ENCODE measurements at places on chromosomes 13 and 19.
A peak's percentile ranks its signal among the peaks of the same experiment; 100 is the strongest.

- no peak for DNase-seq
These were observed 10.4 kb downstream of the FCER2 start for GRCh38 chr19:7691497-7691896.

DNA sequence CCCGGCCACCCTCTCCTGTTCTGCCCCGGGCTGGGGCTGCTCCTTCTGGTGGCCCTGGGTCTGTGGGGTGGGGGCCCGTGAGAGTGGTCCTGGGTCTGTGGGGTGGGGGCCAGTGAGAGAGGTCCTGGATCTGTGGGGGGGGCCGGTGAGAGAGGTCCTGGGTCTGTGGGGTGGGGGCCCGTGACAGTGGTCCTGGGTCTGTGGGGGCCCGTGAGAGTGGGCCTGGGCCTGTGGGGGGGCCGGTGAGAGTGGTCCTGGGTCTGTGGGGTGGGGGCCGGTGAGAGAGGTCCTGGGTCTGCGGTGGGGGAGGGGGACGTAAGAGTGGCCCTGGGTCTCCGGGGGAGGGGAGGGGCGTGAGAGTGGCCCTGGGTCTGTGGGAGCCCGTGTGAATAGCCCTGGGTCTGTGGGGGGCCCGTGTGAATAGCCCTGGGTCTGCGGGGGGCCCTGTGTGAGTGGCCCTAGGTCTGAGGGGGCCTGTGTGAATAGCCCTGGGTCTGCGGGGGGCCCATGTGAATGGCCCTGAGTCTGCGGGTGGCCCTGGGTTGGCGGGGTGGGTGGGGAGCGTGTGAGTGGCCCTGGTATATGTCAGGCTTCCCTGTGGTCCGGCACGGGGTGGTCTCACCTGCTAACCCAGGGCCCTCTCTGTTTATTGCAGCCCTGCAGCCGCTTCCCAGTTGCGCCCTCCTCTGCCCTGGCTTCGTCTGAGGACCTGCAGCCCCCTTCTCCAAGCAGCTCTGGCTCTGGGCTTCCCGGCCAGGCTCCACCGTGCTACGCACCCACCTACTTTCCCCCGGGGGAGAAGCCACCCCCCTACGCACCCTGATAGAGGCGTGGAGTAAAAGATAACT, 52.3 kb downstream of the TMEM255B start:
- no peak for DNase-seq

DNA sequence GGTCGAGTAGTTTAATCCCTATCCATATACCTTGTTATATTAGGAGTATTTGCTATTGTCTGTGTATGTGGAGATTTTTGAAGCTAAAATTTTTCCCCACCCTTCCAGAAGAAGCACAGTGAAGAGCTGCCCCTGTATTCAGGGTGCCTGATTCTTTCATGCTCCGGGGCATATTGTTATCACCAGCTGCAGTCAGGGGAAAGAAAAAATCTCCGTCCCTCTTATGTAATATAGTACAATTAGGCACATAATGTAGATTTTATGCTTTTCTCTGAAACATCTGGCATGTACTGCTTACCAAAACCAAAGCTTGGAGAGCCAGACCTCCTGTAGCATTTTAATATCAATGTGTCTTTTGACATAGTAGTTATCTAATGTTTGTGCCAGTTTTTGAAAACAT, 214.9 kb upstream of the EDNRB start:
- DNase-seq, result no peak

DNA sequence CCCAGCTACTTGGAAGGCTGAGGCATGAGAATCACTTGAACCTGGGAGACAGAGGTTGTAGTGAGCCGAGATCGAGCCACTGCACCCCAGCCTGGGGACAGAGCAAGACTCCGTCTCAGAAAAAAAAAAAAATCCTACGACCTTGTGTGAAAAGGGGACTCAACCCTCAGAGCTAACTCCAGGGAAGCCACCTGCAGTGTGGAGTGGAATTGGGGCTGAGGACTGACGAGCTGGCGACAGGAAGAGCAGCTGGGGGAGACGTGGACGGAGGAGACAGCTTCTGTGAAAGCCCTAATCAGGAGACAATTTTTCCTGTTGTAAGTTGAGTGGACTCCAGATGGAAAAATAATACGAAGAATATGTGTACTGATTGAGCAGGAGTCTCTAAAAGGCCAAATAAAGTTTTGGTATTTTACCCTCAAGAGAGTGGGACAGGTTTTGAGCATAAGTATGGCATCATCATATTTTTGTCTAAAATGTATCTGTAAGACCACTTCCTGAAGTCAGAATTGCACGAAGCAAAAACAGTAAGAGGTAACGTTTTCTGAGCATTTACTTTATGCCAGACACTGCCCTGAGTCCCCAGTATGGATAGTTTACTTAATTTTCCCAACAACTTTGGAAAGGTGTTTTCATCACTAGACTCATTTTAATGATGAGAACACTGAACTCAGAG, 12.0 kb upstream of the LAIR1 start:
- DNase-seq, result no peak

- DNase-seq, result peak; percentile 26
These were observed 1.0 kb upstream of the ETFB start for GRCh38 chr19:51367255-51367564.

DNA sequence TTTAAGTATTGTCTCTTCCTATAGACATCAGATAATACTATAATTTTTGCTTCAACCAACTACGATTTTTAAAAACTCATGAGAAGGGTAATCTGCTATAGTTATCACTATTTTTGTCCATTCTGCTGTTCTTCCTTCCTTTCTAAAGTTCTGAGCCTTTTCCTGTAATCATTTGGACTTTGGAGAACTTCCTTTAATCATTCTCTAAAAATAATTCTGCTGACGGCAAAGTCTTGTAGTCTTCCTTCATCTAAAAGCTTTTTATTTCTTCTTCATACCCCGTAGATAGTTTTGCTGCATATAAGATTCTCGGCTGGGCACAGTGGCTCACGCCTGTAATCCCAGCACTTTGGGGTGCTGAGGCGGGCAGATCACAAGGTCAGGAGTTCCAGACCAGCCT, 5.1 kb upstream of the FCGBP start:
- DNase-seq, result no peak

DNA sequence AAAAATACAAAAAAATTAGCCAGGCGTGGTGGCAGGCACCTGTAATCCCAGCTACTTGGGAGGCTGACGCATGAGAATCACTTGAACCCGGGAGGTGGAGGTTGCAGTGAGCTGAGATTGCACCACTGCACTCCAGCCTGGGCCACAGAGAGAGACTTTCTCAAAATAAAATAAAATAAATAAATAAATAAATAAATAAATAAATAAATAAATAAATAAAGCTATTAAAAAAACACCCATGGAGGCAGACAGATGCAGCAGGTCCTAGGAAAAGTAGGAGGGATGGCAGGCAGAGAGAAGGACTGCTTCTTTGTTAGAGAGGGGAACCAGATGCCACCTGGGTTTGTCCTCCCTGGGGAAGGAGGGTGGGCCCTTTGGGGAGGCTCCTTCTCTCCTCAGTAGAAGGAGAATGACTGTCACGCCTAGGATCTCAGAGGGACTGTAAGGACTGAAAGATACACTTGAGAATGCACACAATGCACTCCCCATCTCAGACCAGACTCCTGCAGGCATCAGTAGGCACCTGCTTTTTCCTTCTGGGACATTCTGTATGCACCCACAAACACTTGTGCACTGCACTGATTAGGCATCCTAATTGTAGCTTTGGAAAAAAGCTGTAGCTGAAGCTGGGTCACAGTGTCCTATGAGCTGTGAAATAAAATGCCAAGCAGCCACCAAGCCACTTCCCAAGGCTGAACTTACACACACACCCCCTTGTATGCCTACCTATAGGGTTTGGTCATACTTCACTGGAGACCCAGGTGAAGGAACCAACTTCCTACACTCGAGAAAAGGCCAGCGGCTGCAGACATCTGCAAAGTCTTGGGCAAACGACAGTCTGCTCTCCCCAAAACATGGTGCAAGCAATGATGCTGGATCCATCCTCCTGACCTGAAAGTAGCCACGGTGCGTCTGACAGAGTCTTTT, 18.9 kb upstream of the SLC35E1 start:
- no peak for DNase-seq

- no peak for DNase-seq
These were observed 2009.6 kb downstream of the OLFM4 start for GRCh38 chr13:55038230-55038629.

GRCh38 chr19:811506-812048, 10.2 kb downstream of the PLPPR3 start:
- DNase-seq, result no peak

GRCh38 chr13:28723806-28724205, 5.0 kb upstream of the SLC46A3 start:
- no peak for DNase-seq

DNA sequence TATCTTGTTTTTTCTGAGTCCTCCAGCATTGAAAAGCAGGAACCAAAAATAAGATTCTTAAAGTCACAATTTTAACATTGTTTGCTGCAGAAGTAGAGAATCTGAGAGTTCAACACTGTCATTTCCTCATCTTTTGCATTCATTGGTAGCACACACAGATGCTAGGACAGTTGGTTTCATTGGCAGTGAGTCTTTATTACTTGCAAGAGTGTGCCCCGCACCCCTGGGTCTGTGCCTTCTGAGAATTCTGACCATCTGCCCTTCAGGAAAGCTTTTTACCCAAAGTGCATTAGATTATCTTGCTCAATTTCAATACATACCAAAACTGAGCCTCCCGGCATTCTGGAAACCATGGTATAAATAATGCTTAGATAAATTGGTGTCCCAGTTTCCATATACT, 247.7 kb upstream of the SLITRK1 start:
- DNase-seq, result no peak

DNA sequence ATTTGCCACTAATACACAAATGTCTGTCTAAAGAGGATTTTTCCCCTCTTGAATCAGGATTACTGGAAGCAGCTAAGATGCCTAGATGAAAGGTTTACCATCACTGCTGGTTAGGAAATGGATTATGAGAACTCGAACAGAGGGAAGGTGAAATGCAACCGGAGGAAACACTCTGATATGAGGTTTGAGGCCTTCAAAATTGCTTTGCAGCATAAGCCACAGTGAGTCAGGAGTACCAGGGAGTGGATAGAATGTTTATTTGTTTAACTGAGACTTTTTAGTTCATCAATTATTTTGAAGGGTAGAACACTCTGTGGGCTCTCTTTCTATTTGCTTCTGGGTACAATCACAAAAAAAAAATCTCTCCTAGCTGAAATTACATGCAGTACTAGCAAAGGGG, 18.1 kb downstream of the CDADC1 start:
- no peak for DNase-seq

- no peak for DNase-seq
These were observed 60.4 kb upstream of the OBI1 start for GRCh38 chr13:78719367-78719766.

- DNase-seq, result no peak
These were observed 41.2 kb upstream of the KCTD4 start for GRCh38 chr13:45242070-45242469.
